ENCODE measurements at places on chromosomes 7 and 10.

GRCh38 chr7:110003827-110004226 lies 1087.1 kb upstream of the LRRN3 start:
- no peak for ATAC-seq

GRCh38 chr7:38938001-38938485 lies 29.1 kb upstream of the VPS41 start:
- ATAC-seq: no peak

- ATAC-seq: no peak
Observed at GRCh38 chr7:34086064-34086463, 180.7 kb downstream of the BMPER start.

GRCh38 chr10:20256969-20257368 lies 440.7 kb downstream of the PLXDC2 start:
- ATAC-seq: no peak

- no peak for ATAC-seq
Observed at GRCh38 chr7:102169651-102170392, 116.8 kb upstream of the SH2B2 start.

DNA sequence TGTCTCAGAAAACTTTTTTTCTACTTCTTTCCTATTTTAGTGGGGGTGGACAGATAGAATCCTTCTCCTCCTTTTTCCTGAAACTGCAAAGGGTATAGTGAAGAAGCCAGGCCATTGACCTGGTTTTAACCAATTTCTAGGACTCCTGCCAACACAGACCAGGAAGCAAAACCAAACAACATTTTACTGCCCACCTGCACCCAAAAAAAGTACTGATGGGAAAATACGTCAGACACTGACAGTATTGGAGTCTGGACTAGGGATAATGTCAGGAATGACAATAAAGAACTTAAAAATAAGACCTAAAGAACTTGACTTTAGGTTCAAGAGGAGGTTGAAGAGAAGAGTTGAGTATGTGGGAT lies 5.0 kb upstream of the STEAP4 start:
- no peak for ATAC-seq

- no peak for ATAC-seq
Observed at GRCh38 chr7:117692338-117692737, 180.9 kb downstream of the CTTNBP2 start.

GRCh38 chr7:85095806-85096205 lies 91.0 kb downstream of the SEMA3D start:
- no peak for ATAC-seq

- ATAC-seq: no peak
Observed at GRCh38 chr10:132855889-132856288, 69.9 kb upstream of the NKX6-2 start.

GRCh38 chr10:132141526-132142395 lies 45.0 kb upstream of the DPYSL4 start:
- no peak for ATAC-seq

DNA sequence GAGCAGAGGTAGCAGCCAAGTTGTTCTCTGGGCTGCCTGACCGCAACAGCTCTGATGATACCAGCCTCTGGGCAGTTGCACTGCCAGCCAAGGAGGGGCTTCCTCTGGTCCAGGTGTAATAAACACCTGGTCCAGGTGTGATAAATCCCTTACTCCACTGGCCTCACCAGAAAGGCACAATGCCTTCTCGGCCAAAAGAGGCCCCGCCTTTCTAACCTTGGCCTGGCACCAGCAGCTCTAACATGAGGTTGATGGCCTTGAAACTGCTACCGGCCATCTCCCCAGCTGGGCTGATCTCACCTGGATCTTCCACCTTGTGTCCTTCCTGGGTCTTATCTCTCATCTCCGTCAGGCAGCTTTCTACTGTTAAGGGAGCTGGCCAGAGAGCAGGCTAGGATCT lies 45.5 kb upstream of the PDZD8 start:
- ATAC-seq: no peak

- ATAC-seq: no peak
Observed at GRCh38 chr7:134827889-134828288, 48.5 kb downstream of the CALD1 start.

GRCh38 chr10:61623161-61623560 lies 39.6 kb upstream of the CABCOCO1 start:
- no peak for ATAC-seq

GRCh38 chr7:698515-699475 lies 27.7 kb upstream of the DNAAF5 start:
- ATAC-seq: no peak

- peak; percentile 78 for ATAC-seq
Observed at GRCh38 chr7:100444311-100445278, 8.3 kb upstream of the PPP1R35 start.

GRCh38 chr7:29853789-29854188 lies 47.5 kb downstream of the WIPF3 start:
- ATAC-seq: no peak

GRCh38 chr7:2614631-2615330 lies 17.0 kb upstream of the TTYH3 start:
- no peak for ATAC-seq

DNA sequence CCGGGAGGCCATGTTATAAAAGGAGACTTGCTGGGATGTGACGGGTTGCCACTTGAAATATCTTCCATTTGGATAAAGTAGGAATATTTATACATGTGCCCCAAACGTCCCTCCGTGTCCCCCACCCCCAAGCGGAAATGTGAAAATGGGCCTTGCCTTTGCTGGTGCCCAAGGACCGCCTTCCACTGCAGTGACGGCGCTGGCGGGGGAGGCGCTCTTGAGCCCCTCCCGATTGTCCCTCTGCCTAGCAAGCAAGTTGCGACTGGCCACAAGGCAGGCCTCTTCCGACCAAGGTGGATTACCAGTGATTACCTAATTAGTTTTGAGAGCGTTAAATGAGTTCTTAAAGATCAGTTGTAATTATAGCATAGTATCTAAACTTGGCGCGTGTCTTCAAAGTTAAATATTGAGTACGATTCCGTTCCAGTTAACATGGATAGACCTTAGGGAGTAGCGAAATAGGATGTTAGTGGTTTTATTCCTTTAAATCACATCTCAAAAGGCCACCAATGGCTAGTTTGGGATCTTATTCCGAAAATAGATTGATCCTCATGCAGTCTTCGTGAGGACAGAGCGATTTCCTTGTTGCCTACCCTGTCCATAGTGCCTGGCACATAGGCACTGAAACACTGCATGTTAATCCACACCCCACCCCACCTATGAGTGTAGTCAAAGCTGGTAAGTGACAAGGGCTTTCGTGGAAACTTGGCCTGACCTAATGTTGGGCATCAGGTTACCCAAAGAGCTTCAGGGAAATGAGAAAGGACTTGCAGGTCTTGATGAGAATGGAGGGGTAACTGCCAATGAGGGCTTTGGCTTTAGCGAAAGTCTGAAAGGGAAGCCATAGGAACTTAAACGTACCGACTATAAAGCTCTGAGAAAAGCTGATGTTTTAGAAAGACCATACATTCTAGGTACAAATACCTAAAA lies 1.1 kb downstream of the PPIA start:
- ATAC-seq: peak; percentile 71

DNA sequence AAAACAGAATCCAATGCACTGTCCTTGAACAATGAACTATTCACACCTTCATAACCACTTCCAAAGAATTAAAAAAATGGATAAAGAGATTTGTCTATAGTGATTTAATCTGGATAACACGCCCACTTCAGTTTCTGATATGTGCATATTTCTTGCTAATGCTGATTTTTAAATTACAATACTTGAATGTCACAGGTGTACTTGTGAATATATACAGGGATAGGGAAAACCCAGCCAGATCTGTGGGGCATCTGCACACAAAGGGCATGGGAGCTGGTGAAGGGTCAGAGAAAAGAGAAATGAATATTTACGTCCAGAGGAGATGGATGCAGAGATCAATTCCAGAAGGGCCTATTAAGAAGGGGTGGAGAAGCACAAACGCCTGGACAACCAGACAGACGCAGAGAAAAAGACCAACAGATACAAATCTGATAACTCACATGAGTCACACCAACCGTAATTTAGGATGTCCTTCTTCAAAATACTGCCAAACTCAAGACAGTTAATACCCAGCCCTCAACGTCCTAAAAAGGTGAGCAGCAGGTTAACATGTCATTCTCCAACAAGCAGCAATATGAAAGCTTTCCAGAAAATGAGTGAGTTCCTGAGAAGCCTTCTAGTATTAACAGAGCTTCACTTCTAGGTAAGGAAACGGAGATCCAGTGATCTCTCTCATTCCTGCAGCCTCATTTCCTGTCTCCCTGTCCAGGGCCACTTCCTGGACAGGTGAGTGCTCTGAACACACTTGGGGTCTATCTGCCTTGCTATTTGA lies 41.9 kb downstream of the PIP4K2A start:
- ATAC-seq: no peak

DNA sequence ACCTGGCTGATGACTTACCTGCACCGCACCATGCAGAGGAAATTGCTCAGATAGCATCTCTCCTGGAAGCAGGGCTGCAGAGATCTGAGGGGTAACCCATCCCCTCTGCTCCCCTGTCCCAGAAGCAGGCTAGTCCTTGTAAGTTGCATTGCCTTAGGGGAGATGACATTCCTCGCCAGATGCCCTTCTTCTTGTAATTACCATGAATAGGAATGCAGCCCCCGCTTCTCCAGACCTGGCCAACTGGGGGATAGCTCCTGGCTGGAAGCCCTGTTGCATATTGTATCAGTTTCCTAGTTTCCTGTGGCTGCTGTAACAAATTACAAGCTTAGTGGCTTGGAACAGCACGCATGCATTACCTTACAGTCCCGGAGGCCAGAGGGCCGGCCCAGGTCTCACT lies 47.5 kb upstream of the EN2 start:
- no peak for ATAC-seq

GRCh38 chr7:36440880-36441279 lies 51.2 kb downstream of the ANLN start:
- ATAC-seq: no peak

DNA sequence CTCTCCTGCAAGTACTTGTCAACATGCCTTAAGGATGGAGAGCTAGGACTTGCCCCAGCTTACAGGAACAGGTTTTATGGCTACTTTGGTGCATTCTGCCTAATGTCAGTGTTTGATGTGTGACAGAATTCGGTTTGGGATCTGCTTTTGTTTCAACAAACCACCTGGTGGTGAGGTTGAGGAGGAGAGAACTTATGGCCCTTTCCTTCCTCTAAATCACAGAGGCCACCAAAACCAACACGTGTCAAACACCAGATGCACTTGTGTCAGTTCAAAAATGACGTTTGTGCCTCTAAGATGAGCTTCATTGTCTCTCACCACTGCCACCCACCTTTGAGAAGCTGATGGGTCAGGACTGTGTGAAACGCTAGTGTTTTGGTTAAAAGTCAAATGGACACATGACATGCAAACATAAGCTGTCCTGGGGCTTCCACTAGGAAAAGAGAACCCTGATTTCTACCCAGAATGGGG lies 83.9 kb downstream of the OSBPL3 start:
- ATAC-seq: peak; percentile 83

- peak; percentile 65 for ATAC-seq
Observed at GRCh38 chr10:2948127-2948854, 119.1 kb upstream of the PFKP start.

GRCh38 chr10:68955355-68955831 lies 577 bp upstream of the DDX21 start:
- peak; percentile 13 for ATAC-seq

DNA sequence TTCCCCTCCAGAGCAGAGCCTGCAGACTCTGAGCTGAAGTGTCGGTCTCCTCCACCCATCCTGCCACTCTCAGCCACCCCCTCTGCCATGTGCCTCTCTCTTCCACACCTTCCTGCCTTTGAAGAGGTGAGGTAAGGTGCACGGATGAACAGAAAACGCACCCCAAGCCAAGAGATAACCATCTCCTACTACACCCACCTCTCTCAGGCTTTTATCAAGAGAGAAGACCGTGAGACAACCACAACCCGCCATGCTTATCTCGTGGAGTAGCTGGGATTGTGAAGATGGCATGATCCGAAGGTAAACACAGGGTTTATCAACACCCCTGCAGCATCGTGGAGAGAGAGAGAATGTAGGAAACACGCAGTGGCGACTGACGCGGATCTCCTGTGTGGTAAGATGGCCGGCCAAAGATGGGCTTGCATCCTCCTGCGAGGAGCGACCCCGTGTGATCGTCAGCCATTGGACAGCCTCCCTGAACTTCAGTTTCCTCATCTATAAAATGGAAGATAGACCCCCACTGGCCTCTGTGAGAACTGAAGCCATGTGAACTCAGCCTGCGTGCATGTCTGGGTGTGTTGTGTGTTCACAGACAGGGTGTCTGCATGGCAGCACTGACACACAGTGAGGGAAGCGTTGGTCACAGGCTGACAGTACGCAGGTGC lies 219.0 kb downstream of the DIP2C start:
- no peak for ATAC-seq

- ATAC-seq: no peak
Observed at GRCh38 chr7:80945976-80946375, 27.1 kb upstream of the SEMA3C start.

- ATAC-seq: no peak
Observed at GRCh38 chr7:82223580-82223979, 220.0 kb downstream of the CACNA2D1 start.

DNA sequence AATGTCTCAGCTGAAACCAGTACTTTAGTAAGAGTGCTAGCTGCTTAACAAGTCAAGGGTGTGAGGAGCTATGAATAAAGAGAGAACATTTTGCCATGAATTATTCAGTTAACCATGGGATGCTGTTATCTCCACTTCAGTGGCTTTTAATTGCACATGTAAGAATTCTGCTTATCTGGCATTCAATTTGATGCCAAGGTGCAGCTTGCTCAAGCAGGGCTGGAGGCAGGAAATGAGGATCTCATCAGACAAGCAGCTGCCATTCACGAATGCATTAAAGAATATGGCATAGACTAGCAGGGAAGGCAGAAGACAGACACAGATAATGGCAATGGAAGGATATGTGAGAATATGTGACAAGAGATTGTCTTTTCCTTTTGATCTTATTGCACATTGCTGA lies 697.8 kb downstream of the NRG3 start:
- ATAC-seq: no peak

- no peak for ATAC-seq
Observed at GRCh38 chr10:113219446-113219845, 269.4 kb downstream of the TCF7L2 start.

DNA sequence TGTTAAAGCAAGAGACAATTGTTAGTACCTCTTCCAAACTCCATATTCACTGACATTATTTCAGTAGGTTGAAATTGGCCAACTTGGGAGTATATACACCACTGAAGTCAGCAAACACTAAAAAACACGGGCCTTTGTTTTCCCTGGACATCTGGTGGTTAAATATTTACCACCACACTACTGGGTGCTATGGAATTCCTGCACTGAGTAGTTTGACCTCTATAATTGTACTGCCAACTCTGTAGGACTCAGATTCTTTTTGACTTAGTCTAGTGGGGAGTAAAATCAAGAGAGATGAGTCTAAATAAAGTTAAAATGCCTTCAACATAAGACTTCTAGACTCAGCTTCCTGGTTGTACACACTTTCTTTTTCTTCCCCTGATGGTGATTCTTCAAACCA lies 41.3 kb upstream of the TES start:
- no peak for ATAC-seq

DNA sequence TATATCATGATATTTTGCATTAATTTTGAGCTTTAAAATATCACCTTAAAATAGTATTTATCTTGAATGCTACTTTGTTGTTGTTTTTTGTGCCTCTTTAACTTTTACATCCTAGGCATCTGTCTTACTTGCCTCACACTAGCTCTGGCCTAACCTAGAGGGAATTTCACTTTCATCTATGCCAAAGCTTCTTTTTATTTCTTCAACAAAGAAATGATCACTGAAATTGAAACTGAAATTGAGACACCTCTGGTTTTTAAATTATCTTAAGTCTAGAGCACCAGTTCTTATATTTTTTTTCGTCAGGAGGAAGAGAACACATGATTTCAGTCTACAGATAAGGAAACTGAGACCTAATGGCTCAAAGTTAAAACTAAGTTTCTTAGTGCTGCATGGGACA lies 3.5 kb upstream of the SCIN start:
- ATAC-seq: no peak

- ATAC-seq: no peak
Observed at GRCh38 chr7:133310232-133310862, 57.5 kb downstream of the EXOC4 start.
